ENCODE measurements at places on chromosomes 2 and 18. TPM values are rescaled to one million over a fixed set of nuclear protein-coding genes. Genes with fewer than 3 reads are reported as not detected.

- no peak for DNase-seq
Observed at GRCh38 chr2:60312618-60313017, 240.8 kb downstream of the BCL11A start.

GRCh38 chr2:67145851-67146250, 251.3 kb upstream of the ETAA1 start:
- no peak for DNase-seq

DNA sequence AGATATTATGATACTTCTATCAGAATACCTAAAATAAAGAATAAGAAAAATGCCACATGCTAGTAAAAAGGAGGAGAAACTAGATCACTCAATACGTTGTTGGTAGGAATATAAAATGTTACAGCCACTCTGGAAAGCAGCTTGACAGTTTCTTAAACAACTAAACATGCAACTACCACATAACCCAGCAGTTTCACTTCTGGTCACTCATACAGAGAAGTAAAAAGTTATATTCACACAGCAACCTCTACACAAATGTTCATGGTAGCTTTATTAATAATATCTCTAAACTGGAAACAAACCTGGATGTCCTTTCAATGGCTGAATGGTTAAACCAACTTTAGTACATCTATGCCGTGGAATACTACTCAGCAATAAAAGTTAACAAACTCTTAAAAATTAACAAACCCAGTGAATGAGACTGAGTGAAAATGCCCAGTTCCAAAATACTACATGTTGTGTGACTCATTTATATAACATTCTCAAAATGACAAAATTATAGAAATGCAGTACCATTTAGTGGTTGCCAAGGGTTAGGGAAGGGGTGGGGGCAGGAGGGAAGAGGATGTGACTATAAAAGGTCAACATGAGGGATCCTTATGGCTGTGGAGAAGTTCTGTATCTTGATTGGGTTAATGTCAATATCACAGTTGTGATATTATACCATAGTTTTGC, 124.1 kb downstream of the MMADHC start:
- DNase-seq = no peak

DNA sequence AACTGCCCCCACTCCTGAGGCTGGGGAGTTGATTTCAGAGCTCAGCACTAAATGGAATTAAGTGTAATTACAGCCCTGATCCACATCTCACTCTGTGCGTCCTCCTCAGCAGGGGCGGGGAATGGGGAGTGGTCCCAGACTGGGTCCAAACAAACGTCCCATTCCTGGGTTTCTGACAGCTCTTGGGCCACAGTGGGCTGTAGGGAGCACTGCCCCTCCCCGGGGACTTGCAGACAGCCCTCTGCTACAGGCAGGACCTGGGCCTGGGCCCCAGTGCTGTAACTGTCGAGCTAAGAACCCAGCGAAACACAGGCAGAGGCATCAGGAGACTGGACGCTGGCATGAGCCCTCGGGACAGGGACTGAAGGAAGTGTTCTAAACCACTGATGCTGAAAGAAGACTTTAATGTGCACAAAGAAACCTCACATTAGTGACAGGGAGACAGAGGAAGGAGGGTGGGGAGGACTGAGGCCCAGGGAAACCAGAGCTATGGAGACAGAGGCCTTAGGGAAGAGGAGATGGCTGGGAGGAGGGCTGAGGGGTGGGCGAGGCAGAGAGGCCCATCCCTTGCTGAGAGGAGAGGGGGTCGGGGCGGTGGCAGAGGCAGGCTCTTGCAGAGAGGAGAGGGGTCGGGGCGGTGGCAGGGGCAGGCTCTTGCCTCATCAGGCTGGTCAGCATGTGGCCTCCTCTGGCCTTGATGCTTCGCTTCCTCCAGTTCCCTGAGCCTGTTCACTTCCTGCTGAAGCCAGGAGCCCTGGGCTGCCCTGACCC, 5.8 kb upstream of the SEMA4C start:
- DNase-seq = peak; percentile 37

DNA sequence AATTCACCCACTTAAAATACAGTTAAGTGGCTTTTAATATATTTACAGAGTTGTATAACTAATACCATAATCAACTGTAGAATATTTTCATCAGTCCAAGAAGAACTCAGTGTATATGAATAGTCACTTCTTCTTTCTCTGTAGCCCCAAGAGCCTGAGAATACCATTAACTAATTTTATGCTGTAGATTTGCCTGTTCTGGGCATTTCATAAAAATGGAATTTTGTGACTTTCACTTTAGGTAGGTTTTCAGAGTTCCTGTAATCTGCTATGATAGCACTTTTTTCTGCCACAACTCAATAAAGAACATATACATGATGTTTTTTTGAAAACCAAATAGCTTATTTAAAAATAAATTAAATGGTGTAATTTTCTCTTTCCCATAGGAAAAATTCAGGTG, 57.6 kb downstream of the CCDC102B start:
- DNase-seq = no peak

DNA sequence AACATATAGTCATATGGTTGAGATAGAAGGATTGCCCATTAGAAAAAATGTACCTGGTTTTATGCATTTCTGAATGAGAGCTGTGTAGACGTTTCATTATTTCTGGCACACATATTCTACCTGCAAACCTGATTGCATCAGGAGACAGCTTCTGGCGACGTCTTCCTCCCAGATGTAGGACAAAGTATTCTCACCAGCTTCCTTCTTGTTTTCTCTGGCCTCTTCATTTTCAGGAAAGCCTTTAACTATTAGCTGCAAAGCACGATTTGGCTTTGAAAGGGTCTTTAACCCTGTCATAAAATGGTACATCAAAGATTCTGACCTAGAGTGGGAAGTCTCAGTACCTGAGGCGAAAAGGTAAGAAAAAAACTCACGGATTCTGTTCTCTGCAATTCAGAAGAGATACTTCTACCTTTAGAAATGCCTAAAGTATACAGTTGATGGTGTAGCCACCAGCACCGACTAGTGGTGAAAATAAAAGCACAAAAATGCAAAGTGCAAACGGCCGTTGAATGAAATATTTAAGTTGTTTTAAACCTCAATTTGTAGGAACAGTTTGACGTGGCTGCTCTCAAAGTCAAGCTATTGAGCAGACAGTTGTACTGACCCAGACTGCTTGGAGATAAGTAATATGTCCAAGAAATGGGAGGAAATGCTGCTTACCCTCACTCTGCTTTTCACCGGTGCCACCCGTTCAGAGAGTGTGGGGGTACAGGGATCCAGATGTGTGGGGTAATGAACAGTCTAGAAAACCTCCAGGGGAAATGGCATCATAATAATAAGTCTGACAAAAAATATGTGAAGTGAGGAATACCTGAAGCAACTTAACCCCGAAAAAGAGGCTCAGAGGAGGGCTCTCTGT, 20.2 kb downstream of the IL18RAP start:
- DNase-seq = no peak

GRCh38 chr2:63849381-63850203, 7.9 kb downstream of the UGP2 start:
- DNase-seq = no peak

GRCh38 chr2:9100080-9100876, 96.8 kb upstream of the MBOAT2 start:
- DNase-seq = no peak

- no peak for DNase-seq
Observed at GRCh38 chr2:163748420-163748819, 12.6 kb upstream of the FIGN start.

DNA sequence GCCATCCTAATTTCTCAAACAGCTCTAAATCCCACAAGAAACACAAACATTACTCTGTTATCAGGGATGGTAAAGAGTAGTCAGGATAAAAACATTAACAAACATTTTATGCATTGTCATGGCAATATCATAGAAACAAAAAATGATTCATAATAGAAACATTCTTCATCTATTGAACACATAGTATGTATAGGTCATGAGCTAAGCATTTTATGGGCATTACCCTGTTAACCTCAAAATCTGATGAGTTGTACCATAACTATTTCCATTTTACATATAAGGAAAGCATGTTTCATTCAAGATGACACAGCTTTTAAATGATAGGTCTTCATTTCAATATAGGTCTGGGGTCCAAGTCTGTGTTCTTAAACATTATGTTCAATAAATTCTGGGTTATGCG, 344.9 kb downstream of the RND3 start:
- DNase-seq = no peak

DNA sequence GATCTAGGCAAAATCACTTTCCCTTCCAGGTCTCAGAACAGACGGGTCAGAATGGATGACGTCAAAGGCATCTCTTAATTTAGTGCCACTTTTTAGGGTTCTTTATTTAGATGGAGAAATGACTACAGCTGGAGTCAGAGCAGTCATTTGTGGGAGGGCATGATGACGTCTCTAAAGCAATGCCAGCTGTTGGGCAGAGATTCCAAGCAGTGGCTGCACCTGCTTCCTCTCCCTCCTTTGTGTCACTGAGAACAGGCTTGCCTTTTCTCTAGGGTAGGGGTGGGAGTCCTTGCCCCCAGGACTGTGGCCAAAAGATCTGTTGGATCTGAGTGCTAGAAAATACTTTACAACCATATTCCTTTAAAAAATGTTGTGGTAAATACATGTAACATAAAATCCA, 28.7 kb upstream of the SKOR2 start:
- DNase-seq = no peak

DNA sequence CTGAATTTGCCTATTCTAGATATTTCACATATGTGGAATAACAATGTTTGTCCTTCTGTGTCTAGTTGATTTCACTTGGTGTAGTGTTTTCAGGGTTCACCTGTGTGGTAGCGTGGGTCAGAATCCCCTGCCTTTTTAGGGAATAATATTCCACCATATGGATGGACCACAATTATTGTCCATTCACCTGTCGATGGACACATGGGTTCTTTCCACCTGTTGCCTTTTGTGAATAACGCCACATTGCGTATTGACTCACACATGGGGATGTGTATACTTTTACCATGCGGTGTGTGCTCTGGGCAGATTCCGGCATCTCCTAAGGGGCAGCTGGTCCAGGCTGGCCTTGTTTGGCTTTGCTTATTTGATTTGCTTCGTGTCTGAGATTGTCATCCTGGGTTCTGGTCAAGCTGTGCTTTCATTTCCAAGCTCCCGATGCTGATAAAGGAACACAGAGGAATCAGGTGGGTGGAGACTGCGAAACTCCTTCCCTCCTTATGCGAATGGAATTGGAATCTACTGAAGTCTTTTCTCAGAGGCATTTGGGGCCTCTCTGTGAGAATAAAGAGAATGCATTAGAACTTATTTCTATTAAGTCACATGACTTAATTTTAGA, 18.9 kb upstream of the ALLC start:
- DNase-seq = peak; percentile 4

DNA sequence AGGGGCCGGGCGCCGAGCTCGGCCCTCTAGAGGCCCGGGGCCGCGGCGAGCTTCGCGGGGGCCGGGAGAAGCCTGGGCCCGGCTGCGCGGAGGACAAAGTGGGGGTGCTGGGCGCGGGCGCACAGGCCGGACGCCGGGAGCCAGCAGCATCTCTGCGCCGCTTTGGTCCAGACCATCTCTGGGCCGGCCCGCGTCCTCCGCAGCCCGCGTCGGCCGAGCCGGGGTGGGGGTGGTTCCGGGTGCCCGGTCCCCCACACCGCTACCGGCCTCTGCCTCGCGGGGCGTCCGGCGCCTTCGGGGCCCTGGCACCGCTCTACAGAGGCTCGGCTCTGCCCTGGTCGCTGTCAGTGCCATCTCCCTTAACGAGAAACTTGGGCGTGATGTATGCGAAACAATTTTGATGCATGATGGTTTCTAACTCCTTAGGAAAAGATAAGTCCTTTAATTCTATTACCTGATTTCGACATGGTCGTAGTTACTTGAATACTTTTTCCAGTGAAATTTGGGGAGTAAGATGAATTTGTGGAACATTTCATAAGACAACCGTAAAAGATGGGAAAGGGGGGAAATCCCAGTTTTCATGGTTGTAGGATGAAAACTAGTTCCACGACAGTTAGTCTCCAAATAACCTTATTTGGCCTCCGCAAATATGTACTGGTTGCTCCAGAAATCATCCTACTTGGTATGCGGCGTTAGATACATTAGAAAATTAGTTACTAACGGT, 562 bp downstream of the TWSG1 start:
- DNase-seq = no peak

- no peak for DNase-seq
Observed at GRCh38 chr2:45675263-45675812, 23.9 kb downstream of the PRKCE start.

- no peak for DNase-seq
Observed at GRCh38 chr2:385785-386184, 97.9 kb upstream of the ALKAL2 start.

DNA sequence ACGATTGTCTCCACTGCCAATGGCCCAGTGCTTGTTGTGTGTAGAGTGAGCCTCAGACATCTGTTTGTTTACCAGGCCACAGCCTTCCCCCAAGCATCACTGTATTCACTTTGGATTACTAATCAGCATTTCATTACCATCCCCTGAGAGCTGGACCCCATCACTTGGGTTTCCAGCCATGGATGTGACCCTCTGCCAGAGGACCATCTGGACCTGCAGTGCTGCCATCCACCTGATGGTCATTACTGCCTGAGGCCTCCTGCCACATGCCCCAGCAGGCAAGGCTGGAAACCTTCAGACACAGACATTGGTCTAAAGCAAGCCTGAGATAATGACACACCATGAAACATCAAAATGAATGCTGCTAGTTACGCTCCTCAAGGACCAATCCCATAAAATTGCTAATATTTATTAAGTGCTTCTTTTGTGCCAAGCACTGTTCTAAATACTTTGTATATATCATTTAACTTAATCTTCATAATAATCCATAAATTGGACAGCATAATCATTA, 2096.3 kb upstream of the CELF4 start:
- DNase-seq = no peak

DNA sequence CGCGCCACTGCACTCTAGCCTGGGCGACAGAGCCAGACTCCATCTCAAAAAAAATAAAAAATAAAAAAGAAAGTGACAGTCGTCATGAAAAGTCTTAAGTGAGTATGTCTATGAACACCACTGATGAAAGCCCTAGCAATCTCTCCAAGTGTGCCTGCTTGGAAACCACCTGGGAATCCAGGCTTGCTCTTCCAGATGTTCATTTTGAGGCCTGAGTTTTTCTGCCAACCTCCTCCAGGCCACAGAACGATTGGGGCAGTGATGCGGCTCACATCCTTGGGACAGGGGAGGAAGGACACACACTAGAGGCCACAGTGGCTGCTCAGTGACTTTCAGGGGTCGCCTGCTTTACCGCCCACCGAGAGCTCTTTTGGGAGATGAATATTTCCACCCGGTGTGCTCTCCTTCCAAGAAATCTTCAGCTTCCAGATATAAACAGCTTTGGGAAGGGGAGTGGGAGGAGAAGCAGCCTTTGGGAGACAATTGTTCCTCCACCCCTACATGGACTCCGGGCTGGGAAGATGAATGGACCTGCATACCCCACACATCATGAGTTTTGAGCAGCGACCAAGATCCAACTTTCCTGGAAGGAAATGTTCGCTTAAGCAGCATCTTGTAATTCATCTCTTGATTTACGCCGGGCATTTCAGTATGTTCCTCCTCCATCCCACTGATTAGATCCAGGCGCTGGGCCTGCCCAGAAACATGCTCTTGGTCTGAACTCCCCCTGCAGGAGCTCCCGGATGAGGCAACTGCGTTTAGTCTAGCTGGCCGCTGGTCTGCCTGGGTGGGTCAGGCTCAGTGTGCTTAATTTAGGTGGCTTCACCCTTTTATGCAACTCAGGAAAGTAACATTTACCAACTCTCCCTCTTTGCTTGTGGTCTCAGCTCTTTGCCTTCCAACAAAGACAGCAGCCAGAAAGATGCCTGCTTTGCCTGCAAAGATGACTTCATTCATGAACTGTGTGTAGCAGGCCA, 6.2 kb upstream of the ARMC9 start:
- DNase-seq = peak; percentile 85

GRCh38 chr18:58911241-58911640, 46.6 kb downstream of the ZNF532 start:
- no peak for DNase-seq

RFTN2 gene
- 16.4 TPM for total RNA-seq

CD8A gene
- 0.77 TPM for total RNA-seq

TGFA gene
- total RNA-seq = 1.8 TPM

TSPYL6 gene
- total RNA-seq = 0.24 TPM

ACTG2 gene
- 22.5 TPM for total RNA-seq

LPIN1 gene
- total RNA-seq = 19.9 TPM
